ENCODE measurements at places on chromosomes 11 and 22. TPM values are rescaled to one million over a fixed set of nuclear protein-coding genes. Genes with fewer than 3 reads are reported as not detected.

The MCAT gene
- total RNA-seq: 8.5 TPM

The ANO3 gene
- total RNA-seq: 5.1 TPM

The OR5A1 gene
- total RNA-seq: not detected

The TLCD5 gene
- total RNA-seq: 9.8 TPM

DNA sequence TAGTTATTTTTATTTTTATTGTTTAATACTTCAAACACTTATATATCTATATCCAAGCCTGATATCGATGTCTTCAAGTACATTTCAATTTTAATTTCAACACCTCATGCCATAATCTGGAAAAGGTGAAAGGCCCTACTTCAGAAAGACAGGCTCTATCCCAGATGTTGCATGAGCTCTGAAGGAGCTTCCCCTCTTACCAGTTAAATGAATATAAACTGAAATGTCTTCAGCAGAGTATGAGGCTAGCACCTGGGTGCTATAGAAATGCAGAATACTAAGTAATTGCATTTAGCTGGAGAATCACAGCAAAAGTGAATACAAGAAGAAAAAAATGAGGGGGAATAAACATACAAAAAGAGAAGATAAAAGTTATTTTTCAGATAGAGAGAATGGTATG is 11.5 kb upstream of the GRIA4 start:
- H3K4me1 ChIP-seq: no peaks in the 10 kb centered on the region
- H3K27me3 ChIP-seq: no peaks in the 10 kb centered on the region
- no peaks in the 10 kb centered on the region for H3K36me3 ChIP-seq
- no peak overlapping the region for H3K27ac ChIP-seq

GRCh38 chr11:105181100-105181499 is 41.5 kb upstream of the CARD18 start:
- H3K36me3 ChIP-seq: no peaks in the 10 kb centered on the region
- H3K4me3 ChIP-seq: no peak overlapping the region
- H3K4me1 ChIP-seq: peaks cover 6% of the 10 kb centered on the region
- no peaks in the 10 kb centered on the region for H3K27me3 ChIP-seq
- DNase-seq: peak; percentile 67

DNA sequence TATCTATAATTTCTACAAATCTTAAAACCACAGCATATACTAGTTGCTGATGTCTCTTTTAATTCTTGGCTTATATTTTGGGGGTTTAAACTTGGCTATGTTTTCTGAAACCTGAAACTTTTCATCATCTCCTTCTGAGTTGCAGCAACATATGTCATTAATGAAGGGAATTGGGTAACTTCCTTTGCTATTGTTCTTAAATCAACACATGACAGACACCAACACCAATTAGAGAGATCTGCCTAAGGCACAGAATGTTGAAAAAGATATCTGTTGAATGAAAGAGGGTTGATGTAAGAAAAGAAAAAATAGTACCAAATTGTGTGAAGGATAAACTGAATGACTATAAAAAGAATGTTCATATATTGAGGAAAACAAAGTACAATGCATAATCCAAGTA is 10.3 kb upstream of the GAS2 start:
- H3K27me3 ChIP-seq: no peaks in the 10 kb centered on the region
- no peaks in the 10 kb centered on the region for H3K36me3 ChIP-seq
- DNase-seq: no peak
- H3K4me1 ChIP-seq: no peaks in the 10 kb centered on the region

GRCh38 chr11:30107899-30108298 is 91.1 kb upstream of the KCNA4 start:
- H3K36me3 ChIP-seq: no peaks in the 10 kb centered on the region
- no peak overlapping the region for H3K4me3 ChIP-seq
- DNase-seq: peak; percentile 59
- H3K27ac ChIP-seq: no peak overlapping the region

GRCh38 chr11:120718171-120718570 is 206.6 kb downstream of the GRIK4 start:
- H3K27me3 ChIP-seq: no peaks in the 10 kb centered on the region
- DNase-seq: no peak
- H3K27ac ChIP-seq: no peak overlapping the region

DNA sequence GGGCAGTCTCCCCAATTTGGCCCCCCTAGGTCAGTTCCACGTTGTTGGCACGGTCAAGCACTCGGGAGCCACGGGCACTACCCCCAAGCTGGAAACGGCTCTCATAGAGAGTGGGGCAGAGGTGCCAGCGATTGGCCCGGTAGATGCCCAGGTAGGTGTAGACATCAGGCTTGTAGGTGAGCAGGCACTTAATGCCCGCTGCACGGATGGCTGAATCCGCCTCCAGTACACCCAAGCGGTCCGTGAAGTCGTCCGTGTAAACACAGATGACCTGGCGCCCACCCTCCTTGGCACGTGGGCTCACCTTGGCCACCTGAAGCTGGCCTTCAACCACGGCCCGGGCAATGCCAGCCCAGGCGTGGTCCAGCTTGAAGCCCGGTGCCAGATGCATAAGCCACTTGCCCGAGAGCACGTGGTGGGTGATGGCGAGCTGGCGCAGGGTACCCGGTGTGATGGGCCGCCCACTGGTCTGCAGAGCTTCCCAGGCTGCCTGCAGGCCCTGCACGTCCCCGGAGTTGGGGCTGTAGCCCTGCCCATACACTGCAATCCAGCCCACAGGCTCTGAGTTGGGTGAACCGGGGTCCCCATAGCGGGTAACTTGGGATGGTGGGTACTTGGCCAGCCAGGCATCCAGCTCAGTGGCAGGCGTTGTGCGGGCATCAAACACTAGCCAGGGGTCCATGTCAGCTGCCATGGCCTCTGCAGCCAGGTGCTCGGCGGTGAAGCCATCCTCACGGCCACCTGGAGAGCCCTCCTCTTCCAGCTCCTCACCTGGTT is 1.2 kb downstream of the C11orf68 start:
- H3K4me3 ChIP-seq: peak overlapping the region; percentile 90
- H3K27me3 ChIP-seq: no peaks in the 10 kb centered on the region
- peak overlapping the region; percentile 99 for H3K27ac ChIP-seq

DNA sequence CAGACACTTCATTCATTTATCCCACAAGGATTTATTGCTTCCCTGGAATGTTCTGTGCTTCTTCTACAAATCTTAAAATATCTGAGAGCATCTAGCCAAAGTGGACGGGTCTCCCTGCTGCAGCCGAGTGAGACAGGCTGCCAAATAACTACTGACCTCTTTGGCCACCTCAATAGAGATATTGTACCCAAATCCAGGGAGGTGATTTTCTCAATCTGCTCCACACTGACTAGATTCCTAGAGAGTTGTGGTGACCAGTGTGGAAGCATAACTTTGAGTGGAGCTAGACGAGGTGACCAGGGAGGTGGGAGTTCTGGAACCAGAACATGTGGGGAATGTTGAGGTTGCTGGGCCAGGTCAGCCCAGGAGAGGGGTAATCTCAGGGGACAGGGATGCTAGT is 77.5 kb downstream of the THAP12 start:
- no peaks in the 10 kb centered on the region for H3K36me3 ChIP-seq
- no peak overlapping the region for H3K27ac ChIP-seq
- DNase-seq: no peak
- no peak overlapping the region for H3K4me3 ChIP-seq
- H3K4me1 ChIP-seq: no peaks in the 10 kb centered on the region

DNA sequence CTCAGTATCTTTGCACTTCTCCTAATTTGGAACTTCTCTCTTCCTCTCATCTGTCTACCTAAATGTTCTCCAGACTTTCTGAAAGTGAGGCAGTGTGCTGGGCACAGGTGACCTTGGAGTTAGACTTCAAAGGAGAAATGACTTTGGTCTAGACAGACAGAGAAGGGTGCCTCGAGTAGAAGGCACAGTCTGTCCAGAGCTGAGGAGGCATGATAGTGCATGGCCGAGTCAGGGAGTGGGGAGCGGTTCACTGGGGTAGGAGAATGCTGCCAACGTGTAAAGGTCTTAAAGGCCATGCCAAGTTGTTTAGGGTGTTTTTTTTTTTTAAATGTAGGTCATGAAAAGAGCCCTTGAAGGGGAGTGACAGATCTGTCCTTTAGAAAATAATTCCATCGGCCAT is 17.3 kb upstream of the ZBTB16 start:
- no peak overlapping the region for H3K27ac ChIP-seq
- no peaks in the 10 kb centered on the region for H3K36me3 ChIP-seq
- no peaks in the 10 kb centered on the region for H3K27me3 ChIP-seq
- no peak overlapping the region for H3K4me3 ChIP-seq
- DNase-seq: no peak

DNA sequence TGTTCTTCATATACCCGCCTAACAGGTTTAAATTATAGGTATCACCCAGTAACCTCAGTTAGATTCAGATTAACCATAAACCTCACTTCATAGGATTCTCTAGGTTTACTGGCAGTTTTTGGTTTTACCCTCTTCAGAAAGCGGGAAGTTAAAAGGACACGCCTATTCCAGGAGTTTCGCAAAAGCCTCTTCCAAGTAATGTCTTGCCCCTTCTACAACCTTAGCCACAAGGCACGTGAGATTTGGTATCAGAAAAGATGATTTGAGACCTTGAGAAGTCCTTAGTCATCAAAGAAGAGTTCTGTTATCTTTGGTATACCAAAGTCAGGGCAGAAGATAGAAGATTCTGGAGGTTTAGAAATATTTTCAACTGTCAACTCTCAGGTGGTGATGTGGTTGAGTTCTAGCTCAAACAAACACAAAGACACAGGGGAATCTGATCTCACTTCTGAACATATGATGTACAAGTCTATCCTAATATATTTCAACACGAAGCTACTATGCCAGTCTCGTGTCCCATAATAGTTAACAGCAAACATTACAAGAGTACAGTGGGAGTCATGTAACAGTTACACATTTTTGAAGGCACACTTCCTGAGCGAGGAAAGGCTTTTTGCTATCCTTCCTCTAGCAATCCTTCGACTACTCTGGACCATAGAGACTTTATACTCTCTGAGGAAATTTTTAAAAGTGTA is 103.5 kb downstream of the USP35 start:
- no peaks in the 10 kb centered on the region for H3K36me3 ChIP-seq
- DNase-seq: no peak
- H3K4me3 ChIP-seq: no peak overlapping the region
- no peaks in the 10 kb centered on the region for H3K27me3 ChIP-seq
- H3K27ac ChIP-seq: no peak overlapping the region

- no peaks in the 10 kb centered on the region for H3K27me3 ChIP-seq
- H3K4me3 ChIP-seq: no peak overlapping the region
- H3K4me1 ChIP-seq: peaks cover 10% of the 10 kb centered on the region
- DNase-seq: no peak
- H3K36me3 ChIP-seq: no peaks in the 10 kb centered on the region
Measured at GRCh38 chr11:394858-395655, 1.0 kb downstream of the PKP3 start.

DNA sequence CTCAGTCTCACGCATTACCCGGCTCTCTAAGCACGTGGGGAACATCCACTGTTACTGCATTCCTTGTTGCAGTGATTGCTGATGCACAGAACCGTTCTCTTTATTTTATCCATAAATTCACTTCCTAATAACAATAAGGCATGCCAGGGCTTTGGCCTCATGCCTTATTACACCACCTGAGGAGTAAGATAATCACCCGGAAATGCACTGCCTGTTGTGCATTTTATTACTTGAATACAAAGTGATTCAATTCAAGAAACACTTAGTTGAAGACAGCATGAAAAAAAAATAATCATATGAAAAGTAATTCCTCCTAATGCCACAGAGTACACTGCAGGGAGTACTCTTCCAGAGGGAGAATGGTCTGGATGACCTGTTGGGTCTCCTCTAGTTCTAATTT is 19.2 kb downstream of the EFCAB6 start:
- no peak overlapping the region for H3K27ac ChIP-seq
- peaks cover 4% of the 10 kb centered on the region for H3K27me3 ChIP-seq
- no peaks in the 10 kb centered on the region for H3K36me3 ChIP-seq
- no peak for DNase-seq
- no peak overlapping the region for H3K4me3 ChIP-seq

DNA sequence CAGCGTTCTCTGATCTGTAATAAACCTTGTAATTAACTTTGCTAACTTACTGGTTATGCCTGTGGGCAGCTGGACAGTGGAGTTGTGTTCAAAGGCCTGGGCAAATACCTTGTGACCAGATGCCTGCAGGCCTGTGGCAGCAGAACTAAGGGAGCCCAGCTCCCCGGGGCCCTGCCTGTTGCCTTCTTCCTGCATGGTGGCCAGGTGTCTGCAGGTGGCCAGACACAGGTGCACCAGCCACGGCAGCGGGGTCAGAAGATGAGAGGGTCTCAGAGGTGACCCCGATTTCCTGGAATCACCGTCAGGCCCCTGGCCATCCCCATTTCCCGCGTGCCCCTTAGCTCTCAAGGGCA is 127.2 kb downstream of the OSBP2 start:
- no peak overlapping the region for H3K27ac ChIP-seq
- peaks cover 16% of the 10 kb centered on the region for H3K27me3 ChIP-seq
- peaks cover 2% of the 10 kb centered on the region for H3K4me1 ChIP-seq
- peak overlapping the region; percentile 28 for H3K4me3 ChIP-seq

- H3K27me3 ChIP-seq: peaks cover 9% of the 10 kb centered on the region
- DNase-seq: peak; percentile 39
- H3K4me1 ChIP-seq: no peaks in the 10 kb centered on the region
- H3K27ac ChIP-seq: no peak overlapping the region
- no peaks in the 10 kb centered on the region for H3K36me3 ChIP-seq
Measured at GRCh38 chr22:39967103-39967829, 7.1 kb downstream of the TMA7B start.

All from fibroblast of lung (primary cell).